Ovary (tissue), 10 donors: ENCODE measurements at places on chromosomes 2 and 18. TPM values are rescaled to one million over a fixed set of nuclear protein-coding genes. Genes with fewer than 3 reads are reported as not detected.

SIGLEC15 gene
- 0.05 TPM for polyA plus RNA-seq

GRCh38 chr2:26300234-26300925, 45.6 kb upstream of the SELENOI start:
- peaks cover 9% of the 10 kb centered on the region for H3K4me1 ChIP-seq
- DNase-seq, result no peak
- H3K27me3 ChIP-seq, result no peaks in the 10 kb centered on the region
- H3K36me3 ChIP-seq, result no peaks in the 10 kb centered on the region

DNA sequence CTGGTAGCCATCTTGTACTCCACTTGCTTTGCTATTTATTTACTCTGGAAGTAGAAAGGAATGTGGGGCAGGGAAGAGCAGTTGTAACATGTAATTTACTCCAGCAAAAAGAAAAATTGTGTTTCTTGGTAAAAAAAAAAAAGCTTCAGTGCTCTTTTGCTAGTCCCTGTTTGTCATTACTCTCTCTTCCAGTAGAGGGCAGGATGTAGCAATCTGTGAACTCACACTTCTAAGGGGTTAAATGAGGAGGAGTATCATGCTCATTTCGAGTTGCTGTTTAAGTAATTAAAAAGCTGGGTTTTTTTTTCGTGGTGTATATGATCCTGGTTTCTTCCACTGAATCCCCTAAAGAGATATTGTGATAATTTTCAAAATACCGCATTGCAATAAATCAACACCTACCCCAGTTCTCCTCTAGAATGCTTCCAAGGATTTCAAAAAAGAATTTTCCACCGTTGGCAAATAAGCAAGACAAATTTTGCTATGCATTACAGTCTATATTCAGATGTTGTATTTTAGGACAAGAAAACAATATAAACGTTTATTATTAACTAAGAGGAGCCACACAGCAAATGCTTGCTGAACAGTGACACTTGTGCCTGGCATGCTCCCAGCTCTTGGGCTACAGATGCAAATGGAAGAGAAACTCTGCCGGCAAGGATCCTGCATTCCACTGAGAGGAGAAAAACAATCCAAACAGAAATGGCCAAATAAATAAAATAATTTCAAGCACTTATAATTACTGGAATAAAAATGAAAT, 261.6 kb downstream of the ASXL3 start:
- no peaks in the 10 kb centered on the region for H3K36me3 ChIP-seq
- no peak for DNase-seq
- H3K27ac ChIP-seq, result no peak overlapping the region
- H3K4me3 ChIP-seq, result no peak overlapping the region
- no peaks in the 10 kb centered on the region for H3K4me1 ChIP-seq

- peak; percentile 65 for DNase-seq
- H3K27ac ChIP-seq, result peak overlapping the region; percentile 56
- H3K27me3 ChIP-seq, result no peaks in the 10 kb centered on the region
Measured at GRCh38 chr2:66853585-66853984, 418.7 kb downstream of the MEIS1 start.

GRCh38 chr2:66122516-66122915, 312.4 kb upstream of the MEIS1 start:
- no peak overlapping the region for H3K4me3 ChIP-seq
- H3K36me3 ChIP-seq, result no peaks in the 10 kb centered on the region
- peaks cover 2% of the 10 kb centered on the region for H3K4me1 ChIP-seq
- no peak overlapping the region for H3K27ac ChIP-seq

DNA sequence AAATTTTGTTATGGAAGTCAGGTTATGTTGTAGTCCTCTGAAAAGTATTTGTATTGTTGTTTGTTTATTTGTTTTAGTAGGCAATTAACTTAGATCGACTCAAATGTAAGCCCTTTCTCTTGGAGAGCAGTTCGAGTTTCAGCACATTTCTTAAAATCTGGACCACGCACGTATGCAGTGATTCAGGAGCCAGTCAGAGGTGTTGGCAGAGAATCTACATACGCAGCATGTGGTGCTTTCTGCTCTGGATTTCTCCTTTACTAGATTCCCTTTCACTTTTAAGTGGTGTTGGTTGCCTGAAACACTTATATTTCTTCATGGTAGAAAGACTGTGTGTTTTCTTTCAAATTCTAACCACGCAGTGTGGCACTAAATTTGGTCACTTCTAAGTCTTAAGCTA, 773.9 kb upstream of the LRATD1 start:
- H3K4me1 ChIP-seq, result no peaks in the 10 kb centered on the region
- H3K4me3 ChIP-seq, result no peak overlapping the region
- no peak for DNase-seq

GRCh38 chr2:98926601-98927000, 9.4 kb downstream of the CRACDL start:
- no peaks in the 10 kb centered on the region for H3K4me1 ChIP-seq
- H3K27ac ChIP-seq, result no peak overlapping the region
- no peak for DNase-seq
- no peak overlapping the region for H3K4me3 ChIP-seq
- H3K36me3 ChIP-seq, result no peaks in the 10 kb centered on the region
